ENCODE measurements at places on chromosomes 5 and 9.

DNA sequence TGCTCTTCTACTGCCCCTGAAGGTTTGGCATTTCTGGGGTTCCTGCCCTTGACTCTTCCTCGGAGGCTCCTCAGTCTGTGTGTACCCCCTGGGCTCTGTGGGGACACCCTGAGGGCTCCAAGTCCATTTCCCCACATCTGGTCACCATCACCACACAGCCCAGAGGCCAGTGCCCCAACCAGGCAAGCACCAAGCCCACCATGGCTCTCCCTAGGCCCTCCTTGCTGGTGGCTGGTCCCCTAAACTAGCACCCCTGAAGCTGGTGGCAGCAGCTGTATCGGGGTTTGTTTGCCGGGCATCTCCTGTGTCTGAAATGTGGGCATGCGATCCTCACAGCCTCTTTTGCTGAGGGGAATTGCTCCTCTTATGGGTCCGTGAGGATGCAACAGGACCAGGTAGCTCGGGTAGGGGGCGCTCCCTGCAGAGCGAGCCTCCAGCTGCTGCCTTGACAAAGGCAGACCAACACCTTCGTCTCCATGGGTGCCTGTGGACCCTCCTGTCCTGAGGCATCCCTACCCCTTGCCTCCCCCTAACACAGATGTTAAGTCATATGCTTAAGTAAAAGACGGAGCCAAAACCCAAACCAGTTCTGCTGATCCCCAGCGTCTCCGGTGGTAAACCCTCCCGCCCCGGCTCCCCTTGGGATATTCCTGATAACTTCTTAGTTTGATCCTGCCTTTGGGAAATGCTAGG is 138.9 kb upstream of the IRX4 start:
- DNase-seq: no peak

GRCh38 chr9:127135056-127135745 is 12.8 kb upstream of the ANGPTL2 start:
- DNase-seq: no peak

DNA sequence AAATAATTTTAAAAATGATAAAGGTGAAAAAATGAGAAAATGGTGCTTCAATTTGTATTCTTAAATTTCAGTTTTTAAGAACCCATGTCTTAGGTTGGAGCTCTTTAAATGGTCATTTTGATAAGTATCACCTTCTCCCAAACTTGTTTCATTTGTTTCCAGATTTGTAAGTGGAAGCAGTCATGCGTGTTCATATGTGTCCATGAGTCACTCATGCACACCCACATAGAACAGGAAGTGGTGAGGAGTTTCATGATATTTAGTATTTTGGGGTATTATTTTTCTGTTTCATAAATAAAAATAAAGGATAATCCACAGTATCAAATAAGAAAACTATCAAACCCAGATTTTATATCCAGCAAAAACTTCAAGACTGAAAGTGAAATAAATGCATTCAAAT is 570.4 kb upstream of the ST8SIA4 start:
- no peak for DNase-seq

DNA sequence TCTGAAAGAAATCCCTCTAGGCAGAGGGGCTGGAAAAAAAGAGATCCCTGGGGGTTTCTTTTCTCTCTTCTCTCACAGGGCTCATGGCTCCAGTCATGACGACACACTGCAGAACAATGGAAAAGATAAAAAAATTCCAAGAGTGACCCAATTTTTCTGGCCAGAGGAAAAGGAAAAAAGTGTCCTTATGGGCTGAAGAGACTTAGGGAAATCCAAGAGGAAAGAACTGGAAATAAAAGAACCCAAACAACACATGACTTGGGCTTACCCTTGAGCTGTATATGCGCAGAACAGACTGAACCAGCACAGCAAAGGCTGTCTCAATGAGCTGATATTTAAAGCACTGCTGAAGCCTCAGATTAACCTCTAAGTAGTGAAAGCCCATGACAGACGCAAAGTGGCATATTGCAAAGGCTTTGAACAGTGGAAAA is 102.4 kb downstream of the SMIM23 start:
- no peak for DNase-seq

DNA sequence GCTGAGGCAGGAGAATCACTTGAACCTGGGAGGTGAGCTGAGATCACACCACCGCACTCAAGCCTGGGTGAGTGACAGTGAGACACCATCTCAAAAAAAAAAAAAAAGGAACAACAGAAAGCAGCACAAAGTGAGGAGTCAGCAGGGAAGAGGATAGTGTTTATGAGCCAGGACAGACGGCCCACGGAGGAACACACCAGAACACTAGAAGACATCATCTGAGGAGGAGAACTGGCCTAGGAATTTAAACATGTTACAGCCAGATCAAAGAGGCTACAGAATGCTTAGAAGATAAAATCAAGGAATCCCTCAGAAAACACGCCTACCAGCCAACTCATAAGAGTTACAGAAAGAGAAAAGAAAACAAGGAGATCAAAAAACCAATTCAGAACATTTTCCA is 12.2 kb downstream of the UBAC1 start:
- DNase-seq: no peak

GRCh38 chr9:70110194-70111041 is 66.8 kb downstream of the MAMDC2 start:
- no peak for DNase-seq

GRCh38 chr5:6791031-6791430 is 77.8 kb downstream of the TENT4A start:
- no peak for DNase-seq

All from mesothelial cell of epicardium (in vitro differentiated cells).